B cell (primary cell): ENCODE measurements at places on chromosomes 1 and 21. TPM values are rescaled to one million over a fixed set of nuclear protein-coding genes. Genes with fewer than 3 reads are reported as not detected.

VWA5B1 gene
- total RNA-seq: not detected in 2 replicates

NDUFS5 gene
- total RNA-seq: 47.2 and 55.8 TPM in 2 replicates

SRSF4 gene
- 93.5 and 100 TPM in 2 replicates for total RNA-seq

ACOT11 gene
- total RNA-seq: 0.07 and 0.41 TPM in 2 replicates

ACTL8 gene
- not detected in 2 replicates for total RNA-seq

ERRFI1 gene
- 1.5 and 2.0 TPM in 2 replicates for total RNA-seq

DNA sequence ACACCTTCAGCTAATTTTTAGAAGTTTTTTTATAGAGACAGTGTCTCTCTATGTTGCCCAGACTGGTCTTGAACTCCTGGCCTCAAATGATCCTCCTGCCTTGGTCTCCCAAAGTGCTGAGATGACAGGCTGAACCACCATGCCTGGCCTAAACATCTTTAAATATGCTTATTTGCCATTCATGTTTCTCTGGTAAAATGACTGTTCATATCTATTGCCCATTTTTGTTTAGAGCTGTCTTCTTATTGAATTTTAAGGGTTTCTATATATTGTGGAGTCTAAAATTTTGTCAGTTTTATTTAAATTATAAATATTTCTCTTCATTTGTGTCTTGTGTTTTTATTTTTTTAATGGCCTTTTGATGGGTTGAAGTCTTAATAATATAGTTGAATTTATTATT is 3.0 kb upstream of the PM20D1 start:
- DNase-seq: no peak

DNA sequence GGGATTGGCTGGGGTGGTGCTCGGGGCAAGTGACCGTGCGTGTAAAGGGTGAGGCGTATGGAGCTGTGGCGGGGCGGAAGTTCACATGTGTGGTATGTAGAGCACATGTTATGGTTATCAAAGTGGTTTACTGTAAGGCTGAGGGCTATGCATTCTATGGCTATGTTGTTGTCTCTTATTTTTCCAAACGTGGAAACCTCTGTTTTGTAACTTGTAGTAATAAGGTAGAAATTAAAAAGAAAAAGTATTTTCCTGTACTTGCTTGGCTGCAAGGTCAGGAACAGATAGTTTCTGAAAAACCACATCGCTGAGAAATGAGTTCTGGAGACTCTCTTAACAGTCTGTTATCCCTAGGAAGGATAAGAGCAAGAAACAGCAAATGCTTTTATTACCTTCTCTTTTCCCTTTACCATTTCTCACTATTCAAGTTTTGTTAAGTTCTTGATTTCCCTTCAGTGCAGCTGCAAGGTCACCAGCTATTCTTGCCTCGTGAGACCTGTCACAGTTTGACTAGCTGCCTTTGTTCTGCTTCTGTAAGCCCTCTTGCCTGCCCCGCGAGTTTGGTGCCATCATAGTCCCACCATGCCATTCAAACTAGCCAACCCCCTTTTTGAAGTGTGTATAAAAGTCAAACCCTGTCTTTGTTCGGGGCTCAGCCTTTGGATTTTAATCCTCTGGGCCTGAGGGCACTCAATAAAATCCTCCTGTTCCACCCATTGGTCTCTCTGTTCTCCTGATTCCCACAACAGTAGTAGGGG is 9.5 kb downstream of the RNU1-2 start:
- DNase-seq: no peak

- DNase-seq: no peak
These were observed 7.0 kb upstream of the POFUT2 start for GRCh38 chr21:45294509-45295291.

GRCh38 chr1:100323419-100324106 is 28.7 kb upstream of the CDC14A start:
- no peak for DNase-seq

DNA sequence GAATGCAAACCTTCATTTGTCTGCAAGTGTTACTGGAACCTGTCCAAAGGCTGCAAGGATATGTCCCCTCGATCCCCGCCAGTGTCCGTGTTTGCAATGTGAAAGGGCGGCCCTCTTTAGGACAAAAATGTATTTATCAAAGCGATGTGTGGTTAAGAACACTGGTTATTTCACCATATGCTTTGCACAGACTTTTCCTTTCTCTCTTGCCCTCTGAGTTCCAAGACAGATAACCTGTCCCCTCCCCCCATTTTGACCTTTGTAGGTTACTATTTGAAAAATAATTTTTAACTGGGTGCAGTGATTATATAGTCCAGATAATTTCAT is 1.8 kb downstream of the CHRM3 start:
- no peak for DNase-seq

DNA sequence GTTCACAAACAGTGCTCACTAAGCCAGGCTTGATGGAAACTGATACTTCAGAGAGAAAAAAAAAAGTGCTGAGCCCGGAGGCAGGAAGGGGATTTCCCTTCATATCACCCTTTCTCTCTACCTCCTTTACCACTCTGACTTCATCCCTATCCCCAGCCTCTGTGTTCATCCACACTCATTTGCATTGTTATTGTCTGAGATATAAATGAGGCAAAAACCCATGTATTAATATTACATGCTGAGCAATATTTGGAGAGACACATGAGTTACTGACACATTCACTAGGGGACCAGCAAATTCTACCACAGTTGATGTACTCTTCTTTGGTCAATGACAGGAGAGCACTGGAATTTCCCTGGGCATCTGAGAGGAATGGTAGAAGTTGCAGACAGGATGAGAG is 175.8 kb downstream of the TNFSF18 start:
- peak; percentile 12 for DNase-seq

DNA sequence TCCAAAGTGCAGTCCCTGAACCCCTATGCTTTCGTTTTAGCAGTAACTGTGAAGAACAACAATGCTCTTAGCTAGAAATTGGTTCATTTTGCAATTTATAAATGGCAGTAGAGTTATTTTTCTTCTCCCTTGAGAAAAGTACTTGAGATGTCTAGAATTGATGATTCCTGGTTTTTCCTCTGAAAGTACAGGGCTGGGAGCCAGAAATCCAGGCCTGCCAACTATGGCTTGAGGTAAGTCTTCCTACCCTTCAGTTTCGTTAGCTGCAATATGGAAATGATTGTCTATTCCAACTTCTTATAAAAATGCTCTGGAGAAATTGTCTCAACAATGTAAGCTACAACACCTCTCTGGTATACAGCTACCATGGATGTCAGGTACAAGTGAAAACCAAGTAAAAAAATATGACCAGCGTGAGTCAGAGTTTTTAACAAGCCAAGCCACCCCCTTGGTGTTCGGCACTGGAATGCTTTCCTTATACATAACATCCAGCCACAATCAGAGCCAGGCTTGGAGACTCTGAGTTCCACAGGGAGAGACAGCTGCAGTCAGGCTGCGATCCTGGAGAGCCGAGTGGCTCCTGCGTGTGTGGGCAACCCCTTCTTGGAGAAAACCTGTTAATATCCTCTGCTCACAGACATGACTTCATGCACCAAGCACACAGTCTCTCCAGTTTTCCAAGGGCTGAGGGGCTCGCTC is 22.0 kb downstream of the TSPAN2 start:
- DNase-seq: no peak

DNA sequence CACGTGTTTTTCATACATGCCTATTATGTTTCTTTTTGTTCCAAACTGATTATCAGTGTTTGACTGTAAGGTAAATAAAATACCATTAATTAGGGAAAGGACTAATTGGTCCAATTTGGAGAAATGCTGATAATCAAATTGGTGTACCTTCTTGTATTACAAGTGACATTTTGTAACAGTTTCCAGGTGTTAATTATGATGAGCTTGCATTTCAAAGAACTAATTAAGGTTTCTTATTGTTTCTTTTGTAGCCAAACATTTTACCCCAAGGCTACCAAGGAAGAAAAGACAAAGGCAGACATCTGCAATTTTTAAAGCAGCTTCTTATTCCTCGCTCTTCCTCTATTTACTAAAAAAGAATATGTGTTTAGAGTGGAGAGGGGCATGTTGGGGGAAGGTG is 88.7 kb upstream of the GRIK1 start:
- no peak for DNase-seq

- no peak for DNase-seq
These were observed 206.6 kb downstream of the PBX1 start for GRCh38 chr1:164765557-164765956.
